Diencephalon (tissue), 1 donor: ENCODE measurements at places on chromosomes 2 and 18. TPM values are rescaled to one million over a fixed set of nuclear protein-coding genes. Genes with fewer than 3 reads are reported as not detected.

Gene MYO7B
- under 0.01 TPM for total RNA-seq

Gene TMEM163
- 41.3 TPM for total RNA-seq

Gene PTCD3
- total RNA-seq, result 93.9 TPM

Gene NGEF
- 65.0 TPM for total RNA-seq

Gene M1AP
- total RNA-seq, result 2.3 TPM

Gene SIX3
- total RNA-seq, result 7.4 TPM

Gene ANKAR
- total RNA-seq, result 42.7 TPM

Gene YPEL5
- total RNA-seq, result 112 TPM

Gene ERBB4
- 78.7 TPM for total RNA-seq

Gene PSTPIP2
- total RNA-seq, result 2.3 TPM

Gene CTAGE1
- total RNA-seq, result not detected

Gene HTR2B
- 0.23 TPM for total RNA-seq

Gene NDC80
- total RNA-seq, result 14.3 TPM

Gene TMEM182
- 8.5 TPM for total RNA-seq
